ENCODE measurements at places on chromosomes 13 and 19.
A peak's percentile ranks its signal among the peaks of the same experiment; 100 is the strongest.

DNA sequence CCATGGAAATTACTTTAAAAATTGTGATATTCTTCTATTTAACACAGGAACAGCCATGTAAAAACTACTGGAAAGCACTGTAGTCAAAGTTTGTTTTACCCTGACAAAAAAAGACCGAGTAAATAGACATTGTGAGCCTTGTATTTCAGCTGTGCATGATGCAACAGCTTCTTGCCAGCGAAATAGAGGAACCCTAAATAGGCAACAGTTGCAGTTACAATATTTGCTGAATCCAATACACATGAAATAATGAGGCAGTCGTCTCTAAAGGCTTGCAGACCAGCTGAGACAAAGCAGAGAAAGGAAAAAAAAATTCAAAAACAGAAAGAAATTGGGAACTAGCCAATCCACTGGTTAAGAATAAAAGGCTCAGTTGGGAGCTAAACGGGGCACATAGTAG lies 1001.1 kb downstream of the OLFM4 start:
- no peak for DNase-seq

- DNase-seq, result no peak
Measured at GRCh38 chr13:24664726-24665409, 15.3 kb upstream of the ATP12A start.

- no peak for DNase-seq
Measured at GRCh38 chr13:46385946-46386345, 1.1 kb downstream of the RUBCNL start.

GRCh38 chr13:93254775-93255174 lies 28.2 kb downstream of the GPC6 start:
- DNase-seq, result no peak

DNA sequence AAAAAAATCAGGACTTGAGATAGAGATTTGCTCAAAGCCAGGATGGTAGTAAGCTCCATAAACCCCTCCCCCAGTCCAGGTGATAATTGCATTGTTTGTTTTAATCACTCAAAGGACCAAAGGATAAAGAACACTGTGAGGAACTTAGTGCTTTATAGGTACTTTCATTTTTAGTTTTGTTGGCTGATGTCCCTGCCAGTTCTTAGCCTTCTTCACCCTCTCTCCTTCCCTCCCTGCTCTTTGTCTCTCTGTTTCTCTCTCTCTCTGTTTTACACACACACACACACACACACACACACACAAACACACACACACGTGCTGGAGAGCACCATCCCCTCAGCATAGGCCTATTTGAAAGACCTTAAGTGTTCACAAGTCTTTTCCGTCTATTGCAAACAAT lies 5.2 kb downstream of the FRY start:
- peak; percentile 29 for DNase-seq

DNA sequence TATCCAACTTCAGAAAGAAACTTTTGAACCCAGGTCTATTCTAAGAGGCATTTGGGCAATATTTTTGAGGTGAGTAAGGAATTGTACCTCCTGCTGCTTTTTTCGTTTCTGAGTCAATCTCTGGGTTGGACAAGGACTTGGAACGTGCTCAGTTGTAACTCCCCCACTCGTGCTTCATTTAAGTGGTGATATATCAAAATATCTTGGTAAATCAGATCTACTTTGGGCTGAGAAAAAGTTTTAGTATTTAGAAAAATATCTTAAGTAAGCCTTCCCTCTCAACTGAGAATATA lies 728.9 kb downstream of the EFNB2 start:
- DNase-seq, result no peak
